Stimulated activated CD4-positive, alpha-beta T cell treated with anti-CD3 and anti-CD28 coated beads, Interleukin-2, amount 100 ng/mL, for 24 hours (primary cell): ENCODE measurements at places on chromosomes 13 and 19.

DNA sequence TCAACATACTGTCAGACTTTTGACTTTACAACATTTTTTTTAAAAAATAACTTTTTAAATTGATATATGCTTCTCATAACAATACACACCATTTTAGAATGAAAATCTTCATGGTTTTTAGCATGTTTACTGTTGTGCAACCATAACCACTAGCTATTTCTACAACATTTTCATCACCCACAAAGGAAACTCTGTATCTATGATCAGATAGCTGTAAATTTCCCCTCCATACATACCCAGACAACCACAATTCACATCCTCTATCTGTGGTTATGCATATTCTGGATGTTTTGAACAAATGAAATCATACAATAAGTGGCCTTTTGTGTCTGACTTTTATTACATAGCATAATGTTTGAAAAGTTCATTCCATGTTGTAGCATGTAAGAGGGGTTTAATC lies 1666.0 kb downstream of the EFNB2 start:
- no peak for DNase-seq

DNA sequence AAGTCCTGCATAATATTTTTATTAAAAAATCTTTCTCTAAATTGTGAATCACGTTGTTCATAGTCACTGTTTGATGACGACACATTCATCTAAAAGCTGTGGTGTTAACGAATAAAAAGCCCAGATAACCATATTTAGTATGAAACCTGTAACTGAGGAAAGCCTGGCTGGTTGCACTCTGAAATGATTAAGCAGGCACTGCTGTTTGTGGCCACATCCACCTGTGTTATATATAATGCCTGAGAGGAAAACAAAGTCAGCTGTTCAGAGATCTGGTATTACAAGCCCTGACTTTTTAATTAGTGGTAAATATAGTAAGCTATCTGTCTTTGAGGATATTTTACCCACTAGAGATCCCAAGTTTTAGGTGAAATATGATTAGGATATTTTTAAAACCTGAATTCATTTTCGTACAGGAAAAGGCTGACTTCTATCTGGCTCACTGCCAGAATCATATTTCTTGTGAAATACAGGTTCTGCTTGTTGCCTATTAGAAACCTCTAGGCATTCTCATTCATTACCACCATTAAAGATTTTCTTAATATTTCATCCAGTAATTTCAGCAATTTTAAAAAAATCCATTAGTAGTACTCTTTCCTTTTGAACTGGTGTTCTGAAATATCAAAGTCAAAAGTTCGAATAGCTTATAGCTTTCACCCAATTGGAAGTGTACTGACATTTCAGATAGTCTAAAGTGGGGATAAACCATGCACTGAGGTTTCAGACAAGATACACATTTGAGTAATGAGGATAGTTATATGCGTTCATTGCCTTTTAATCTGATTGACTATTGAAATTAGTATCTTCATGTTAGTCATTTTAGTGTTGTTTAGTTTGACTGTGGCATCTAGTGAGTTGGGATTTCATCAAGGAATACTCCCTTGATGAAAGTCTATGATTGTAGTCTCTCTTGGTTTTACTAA lies 79.7 kb downstream of the LMO7 start:
- DNase-seq: no peak

GRCh38 chr19:50842130-50842529 lies 8.8 kb upstream of the KLK15 start:
- no peak for DNase-seq

DNA sequence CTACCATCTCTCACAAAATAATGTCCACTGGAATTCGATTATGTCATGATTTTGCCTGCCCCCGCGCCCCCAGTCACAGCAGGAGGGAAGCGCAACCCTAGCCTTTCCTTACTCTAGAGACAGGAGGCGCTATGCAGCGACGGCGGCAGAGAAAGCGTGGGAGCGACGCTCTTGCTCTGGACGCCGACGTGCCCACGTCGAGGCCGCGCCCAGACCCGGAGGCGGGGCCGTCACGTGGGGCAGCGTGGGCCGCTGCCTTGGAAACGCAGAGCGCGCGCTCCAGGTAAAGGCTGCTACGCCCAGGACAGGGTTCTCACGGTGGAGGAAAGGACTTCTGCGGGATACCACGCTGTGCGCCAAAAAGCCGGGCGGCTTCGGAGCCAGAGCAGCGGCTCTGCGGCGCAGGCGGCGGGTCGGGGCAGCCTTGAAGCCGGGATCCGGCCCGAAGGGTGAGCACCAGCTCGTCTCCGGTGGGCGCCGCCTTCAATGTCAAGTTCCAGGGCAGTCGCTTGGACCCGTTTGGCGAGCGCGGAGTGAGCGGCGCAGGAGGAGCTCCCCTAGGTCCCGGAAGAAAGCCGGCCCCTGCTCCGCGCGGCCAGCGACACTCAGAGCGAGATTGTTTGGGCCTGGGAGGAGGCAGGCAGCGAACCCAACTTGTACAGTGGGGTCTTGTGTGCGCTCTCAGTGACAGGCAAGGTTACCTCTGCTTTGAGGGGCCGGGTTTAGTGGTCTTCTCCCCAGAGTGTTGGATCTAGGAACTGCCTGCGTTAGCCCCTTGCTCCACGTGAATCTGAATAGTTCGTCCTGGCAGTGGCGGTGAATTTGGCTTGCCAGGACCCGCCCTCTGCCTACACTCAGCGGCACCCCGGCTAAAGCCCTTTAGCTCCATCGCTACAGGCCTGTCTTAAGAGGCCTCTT lies 121.7 kb downstream of the MRPL57 start:
- peak; percentile 87 for DNase-seq

GRCh38 chr19:6947745-6948144 lies 60.4 kb downstream of the ADGRE1 start:
- DNase-seq: peak; percentile 62
